ENCODE measurements at places on chromosomes 3 and 15.
A peak's percentile ranks its signal among the peaks of the same experiment; 100 is the strongest.

DNA sequence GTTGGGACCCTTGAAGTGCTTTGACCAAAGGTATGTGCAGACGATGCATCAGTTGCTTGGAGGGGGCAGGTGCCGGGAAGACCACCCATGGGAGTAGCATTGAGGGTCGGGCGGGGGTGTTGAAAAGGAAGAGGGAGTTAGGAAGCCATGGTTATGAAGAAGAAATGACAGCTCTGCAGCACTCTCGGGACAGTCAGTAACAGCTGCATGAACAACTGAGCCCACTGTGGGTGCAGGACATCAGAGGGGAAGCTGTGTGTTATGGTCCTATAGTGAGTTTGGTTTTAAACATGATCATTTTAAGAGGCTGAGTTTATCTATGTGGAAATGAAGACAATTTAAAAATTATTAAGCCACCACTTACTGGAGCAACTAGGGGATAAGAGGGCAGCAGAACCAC is 17.6 kb downstream of the ST8SIA2 start:
- no peak for DNase-seq

- no peak for DNase-seq
Observed at GRCh38 chr15:85412956-85413854, 32.8 kb downstream of the AKAP13 start.

DNA sequence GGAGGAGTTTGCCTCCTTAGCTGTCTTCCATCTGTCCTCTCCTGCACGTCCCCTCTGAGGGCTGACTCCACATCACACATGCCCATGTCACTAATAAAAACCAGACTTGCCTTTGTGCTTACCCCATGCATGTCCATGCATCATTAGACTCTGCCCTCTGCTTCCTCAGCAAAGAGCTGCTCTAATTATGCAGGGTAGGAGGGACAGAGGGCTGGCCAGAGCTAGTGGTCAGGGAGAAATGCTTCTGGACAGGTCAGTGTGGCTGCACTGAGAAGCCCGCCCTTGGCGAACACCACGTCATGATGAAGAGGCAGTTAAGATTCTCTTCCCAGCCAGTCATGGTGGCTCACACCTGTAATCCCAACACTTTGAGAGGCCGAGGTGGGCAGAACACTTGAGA is 8.9 kb downstream of the CA12 start:
- no peak for DNase-seq

GRCh38 chr15:46441294-46442062 is 806.6 kb downstream of the SQOR start:
- peak; percentile 23 for DNase-seq

DNA sequence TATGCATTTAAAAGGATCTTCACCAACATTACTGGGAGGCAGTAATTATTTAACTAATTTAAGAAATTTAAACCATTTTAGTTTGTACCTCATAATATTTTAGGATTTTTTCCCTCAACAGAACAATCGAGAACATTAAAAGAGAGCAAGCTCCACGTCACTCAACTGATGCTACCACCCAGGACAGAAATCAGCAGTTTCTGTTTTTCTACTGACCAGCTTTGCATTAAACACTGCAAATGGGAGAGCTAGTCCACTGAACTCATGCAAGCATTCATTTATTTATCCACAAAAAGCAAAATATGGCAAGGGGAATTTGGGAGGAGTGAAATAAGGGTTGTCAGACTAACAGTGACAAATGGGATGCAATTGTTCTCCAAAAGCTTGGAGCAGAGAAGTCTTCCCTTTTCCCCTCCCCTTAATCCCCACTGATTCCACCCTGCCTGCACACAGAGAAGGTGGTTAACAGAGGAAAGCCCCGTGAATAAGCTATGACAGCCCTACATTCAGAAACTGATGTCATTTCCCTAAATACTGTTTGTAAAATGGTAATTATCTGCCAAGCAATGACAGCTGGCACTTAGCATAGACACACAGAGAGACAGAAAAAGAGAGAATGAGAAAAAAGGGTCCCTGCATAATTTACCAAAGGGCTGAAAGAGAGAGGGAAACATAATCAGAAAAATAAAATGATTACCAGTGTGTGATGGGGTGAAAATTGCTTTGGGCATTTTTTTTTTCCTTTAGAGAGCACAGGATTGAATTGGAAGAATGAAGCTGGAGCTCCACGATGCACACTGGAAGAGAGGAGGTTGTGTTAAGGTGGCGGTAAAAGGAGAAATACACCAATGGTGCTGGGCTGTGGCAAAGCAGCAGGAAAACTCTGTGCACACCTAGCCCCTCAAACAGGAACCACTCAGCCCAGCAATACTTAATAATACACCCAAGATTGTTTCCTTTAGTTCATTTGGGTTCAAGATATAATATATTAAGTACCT is 777.4 kb downstream of the TUSC7 start:
- no peak for DNase-seq
